ENCODE measurements at places on chromosomes 16 and 17.

DNA sequence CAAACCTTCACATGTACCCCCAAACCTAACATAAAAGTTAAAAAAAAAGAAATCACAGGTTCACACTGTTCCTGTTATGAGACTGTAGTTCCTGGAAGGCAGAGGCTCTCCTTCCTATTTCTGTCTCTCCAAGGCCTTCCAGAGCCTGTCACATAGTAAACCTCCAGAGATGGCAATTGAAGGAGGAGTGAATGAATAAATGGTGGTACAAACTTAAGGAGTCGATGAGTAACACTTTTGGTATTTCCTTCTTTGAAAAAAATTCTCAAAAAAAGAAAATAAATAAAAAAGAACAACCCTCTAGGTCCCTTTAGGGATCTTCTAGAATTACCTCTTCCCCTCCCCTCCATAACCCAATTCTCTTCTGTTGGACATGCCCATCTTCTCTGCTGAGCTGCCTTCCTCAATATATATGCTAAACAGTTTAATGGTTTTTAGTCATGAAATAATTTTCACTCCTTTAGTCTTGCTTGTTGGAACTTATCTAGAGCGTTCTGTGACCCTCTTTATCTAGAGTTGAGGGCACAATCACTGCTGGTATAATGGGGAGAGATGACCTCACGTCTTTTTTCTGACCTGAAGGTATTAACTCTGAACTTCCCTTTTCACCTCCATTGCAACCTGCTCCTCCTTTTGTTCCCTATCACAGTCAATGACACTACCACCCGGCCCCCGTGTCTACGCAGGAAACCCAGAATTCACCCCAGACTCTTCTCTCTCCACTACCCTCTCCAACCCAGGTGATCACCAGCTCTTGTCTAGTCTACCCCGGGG, 1.7 kb upstream of the TAF15 start:
- no peak for DNase-seq

- no peak for DNase-seq
Observed at GRCh38 chr16:30654856-30655255, 3.4 kb upstream of the FBRS start.

- peak; percentile 93 for DNase-seq
Observed at GRCh38 chr16:70706948-70707465, 21.2 kb upstream of the MTSS2 start.

- no peak for DNase-seq
Observed at GRCh38 chr17:41163828-41164227, 3.3 kb upstream of the KRTAP4-4 start.

DNA sequence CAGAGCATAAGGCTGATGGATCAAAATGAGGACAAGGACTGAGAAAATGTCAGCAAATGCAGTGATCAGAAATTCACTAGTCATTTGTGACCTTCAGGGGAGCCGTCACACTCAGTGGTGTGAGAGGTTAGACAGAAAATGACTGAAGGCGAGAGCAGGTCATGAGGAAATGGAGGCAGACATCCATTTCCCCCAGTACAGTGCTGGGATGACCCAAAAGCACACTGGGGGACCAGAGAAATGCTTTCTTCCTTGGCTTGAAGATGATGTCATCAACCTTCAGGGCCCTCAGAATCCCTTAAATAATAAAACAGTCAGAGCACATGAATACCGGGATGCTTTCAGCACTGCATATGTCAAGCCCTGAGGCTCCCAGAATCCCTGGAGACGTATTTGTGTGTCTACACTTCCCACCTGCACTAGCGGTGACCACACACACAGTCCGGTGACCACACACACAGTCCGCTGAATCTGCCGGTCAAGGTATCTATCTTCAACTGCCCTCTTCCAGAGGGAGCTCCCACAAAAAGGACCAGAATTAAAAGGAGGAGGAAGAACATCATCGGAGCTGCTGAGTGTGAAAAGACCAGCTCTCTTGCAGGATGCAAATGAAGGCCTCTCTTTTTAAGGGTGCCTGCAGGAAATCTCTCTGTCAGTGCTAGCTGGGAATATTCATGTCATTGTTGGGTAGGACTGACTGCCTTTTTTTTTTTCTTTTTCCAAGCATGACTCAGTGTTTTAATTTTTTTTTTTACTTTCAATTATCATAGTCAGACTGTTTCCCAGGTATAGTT, 8.2 kb downstream of the UBE2O start:
- DNase-seq = no peak

DNA sequence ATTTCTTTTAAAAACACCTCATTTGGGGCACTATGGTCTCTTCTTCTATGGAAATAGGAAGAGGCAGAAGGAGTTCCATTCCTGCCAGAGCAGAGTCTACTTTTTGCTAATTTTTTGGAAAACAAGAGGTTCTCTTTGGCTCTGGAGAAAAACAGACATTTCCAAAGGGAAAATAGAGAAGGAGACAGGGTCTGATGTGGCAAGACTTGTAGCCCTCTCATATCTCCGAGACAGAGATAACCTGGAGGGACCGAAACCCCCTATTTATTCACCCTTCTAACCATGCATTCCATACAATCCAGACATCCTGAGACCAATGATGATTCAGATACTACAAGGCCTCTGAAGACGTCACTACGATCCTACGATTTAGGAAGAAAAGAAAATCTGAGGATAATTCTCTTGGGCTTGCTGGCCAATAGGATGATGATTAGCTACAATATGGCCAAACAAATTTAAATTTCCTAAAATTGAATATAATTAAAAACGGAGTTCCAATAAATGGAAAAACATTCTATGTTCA, 70.2 kb downstream of the HIC1 start:
- peak; percentile 85 for DNase-seq

- peak; percentile 21 for DNase-seq
Observed at GRCh38 chr16:70738083-70738977, 52.5 kb upstream of the MTSS2 start.

DNA sequence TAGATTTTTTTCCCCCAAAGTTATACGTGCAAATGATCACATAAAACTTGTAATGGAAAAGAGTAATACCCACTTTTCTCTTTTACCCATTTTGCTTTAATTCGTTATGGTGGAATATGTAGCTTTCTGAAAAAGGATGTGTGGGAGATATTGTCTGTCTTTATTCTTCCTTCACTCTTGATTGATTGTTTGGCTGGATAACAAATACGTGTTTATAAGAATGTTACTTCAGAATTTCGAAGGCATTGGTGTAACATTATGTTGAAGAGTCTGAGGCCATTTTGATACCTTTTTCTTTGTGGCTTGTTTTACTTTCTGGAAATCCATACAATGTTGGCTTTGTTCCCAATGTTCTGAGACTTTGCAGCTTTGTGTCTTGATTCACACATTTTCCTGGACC, 71.4 kb downstream of the BCAS3 start:
- DNase-seq = no peak

DNA sequence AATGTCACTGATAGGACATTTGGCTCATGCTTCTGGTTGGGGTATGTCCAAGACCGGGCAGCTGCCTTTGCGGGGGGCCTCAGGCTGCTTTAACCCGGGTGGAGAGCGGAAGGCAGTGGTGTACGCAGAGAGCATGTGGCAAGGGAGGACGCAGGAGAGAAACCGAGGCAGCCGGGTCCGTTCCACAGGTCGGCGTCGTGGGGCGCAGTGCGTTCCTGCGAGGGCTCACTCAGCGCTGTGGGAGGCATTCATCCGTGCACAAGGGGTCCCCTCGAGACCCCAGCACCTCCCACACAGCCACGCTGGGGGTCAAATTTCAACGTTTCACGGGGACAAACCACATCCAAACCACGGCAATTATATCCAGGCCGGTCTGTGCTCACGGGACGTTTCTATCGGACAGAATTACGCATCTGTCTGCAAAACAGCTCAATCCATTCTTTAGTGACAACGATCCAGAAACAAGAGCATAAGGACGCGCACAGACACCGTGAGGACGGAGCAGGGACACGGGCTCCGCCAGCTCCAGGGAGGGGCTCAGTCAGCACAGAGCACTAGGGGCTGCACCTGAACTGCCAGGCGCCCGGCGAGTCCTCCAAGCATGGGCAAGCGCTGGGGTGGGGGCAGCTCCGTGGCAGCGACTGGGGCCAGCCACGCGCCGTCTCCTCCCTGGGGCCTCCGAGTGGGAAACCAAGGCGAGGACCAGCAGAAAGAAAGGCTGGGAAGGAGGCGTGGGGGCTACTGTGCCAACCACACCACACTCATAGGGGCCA, 108.4 kb upstream of the METRNL start:
- no peak for DNase-seq

GRCh38 chr17:64075913-64076312, 54.0 kb downstream of the ERN1 start:
- no peak for DNase-seq

Measured in NCI-H226 (cell line).